ENCODE measurements at places on chromosomes 5 and 9. TPM values are rescaled to one million over a fixed set of nuclear protein-coding genes. Genes with fewer than 3 reads are reported as not detected.

GRCh38 chr9:130536701-130537107 is 42.7 kb upstream of the FUBP3 start:
- H3K4me3 ChIP-seq = no peak overlapping the region
- DNase-seq = no peak
- no peaks in the 10 kb centered on the region for H3K27me3 ChIP-seq
- H3K27ac ChIP-seq = no peak overlapping the region

DNA sequence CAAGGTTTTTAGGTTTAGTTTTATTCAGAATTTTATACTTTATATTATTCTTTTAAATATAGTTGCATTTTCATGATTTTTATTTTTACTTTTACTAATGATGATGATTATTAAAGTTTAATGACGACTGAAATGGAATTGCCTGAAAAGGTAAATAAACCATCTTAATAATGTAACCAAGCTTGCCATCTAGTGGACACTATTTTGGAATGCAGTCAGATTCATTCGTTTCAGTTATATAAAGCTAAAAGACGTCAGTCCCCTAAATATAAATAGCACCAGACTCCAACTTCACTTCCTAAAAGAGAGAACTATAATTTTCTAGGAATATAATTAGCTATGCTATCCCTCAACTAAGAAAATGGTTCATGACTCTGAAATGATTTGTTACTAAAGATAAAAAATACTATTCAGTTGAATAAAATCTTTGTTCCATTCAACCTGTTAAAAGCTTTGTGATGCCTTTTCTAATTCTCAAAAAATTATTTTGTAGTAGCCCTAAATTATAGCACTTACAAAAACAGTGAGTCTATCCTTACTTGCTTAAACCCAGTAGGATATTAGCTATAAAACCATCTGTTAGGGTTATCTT is 19.9 kb downstream of the ABITRAM start:
- no peak for DNase-seq
- no peaks in the 10 kb centered on the region for H3K27me3 ChIP-seq
- H3K27ac ChIP-seq = no peak overlapping the region
- peaks cover 2% of the 10 kb centered on the region for H3K36me3 ChIP-seq
- H3K4me3 ChIP-seq = no peak overlapping the region

- no peaks in the 10 kb centered on the region for H3K36me3 ChIP-seq
- no peaks in the 10 kb centered on the region for H3K4me1 ChIP-seq
- H3K4me3 ChIP-seq = no peak overlapping the region
Observed at GRCh38 chr5:178688551-178688950, 41.9 kb downstream of the ZNF354A start.

DNA sequence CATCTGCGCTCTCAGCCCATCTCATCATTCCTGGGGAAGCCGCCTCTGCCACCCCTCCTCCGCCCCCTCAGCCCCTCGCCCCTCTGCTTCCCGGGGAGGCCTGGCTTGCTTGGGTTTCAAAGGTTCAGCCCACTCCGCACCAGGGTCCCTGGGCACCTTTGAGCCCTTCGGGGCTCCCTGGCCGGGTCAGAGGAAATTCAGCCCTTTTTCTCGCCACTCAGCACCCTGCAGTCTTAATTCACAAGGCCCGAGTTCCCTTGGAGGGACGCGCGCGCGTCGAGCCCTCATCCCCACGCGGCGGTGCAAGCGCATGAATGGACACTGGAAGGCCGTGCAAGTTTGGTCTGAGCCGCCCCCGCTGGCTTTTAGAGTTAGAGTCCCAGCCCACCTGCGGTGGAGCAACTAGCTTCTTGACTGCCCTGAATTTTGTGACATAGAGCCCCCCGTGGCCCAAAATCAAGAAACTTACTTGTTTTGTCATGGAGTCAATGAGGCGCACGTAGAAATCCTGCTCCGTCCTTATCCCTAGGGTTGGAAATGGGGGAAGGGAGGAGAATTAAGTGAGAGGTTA is 4.5 kb downstream of the EBF1 start:
- DNase-seq = peak; percentile 32
- H3K36me3 ChIP-seq = no peaks in the 10 kb centered on the region
- H3K27ac ChIP-seq = no peak overlapping the region
- H3K4me3 ChIP-seq = no peak overlapping the region
- peaks cover 45% of the 10 kb centered on the region for H3K27me3 ChIP-seq
- H3K4me1 ChIP-seq = no peaks in the 10 kb centered on the region

The WNK2 gene
- total RNA-seq = 69.4 TPM

The OR1Q1 gene
- total RNA-seq = not detected

All from H9 (cell line).